ENCODE measurements at places on chromosomes 3 and 15. TPM values are rescaled to one million over a fixed set of nuclear protein-coding genes. Genes with fewer than 3 reads are reported as not detected.

DNA sequence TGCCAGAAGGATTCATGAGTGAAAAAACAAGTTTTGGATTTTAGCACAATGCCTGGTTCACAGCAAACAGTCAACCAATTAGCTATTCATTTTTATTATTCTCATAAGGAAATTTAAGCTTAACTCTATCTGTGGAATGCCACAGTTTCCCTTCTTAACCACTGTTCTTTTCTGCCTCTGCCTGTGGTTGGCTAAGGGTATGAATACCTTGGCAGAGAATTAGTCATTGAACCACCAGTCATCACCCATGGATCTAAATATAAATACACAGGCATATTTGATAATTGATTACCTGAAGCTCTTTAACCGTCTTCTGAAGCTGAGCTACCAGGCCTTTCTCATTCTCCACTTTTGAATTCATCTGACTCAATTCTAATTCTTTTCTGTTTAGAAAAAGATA, 79.9 kb downstream of the MYH15 start:
- no peak for DNase-seq

GRCh38 chr15:51536965-51537574, 85.5 kb downstream of the DMXL2 start:
- DNase-seq, result no peak

DNA sequence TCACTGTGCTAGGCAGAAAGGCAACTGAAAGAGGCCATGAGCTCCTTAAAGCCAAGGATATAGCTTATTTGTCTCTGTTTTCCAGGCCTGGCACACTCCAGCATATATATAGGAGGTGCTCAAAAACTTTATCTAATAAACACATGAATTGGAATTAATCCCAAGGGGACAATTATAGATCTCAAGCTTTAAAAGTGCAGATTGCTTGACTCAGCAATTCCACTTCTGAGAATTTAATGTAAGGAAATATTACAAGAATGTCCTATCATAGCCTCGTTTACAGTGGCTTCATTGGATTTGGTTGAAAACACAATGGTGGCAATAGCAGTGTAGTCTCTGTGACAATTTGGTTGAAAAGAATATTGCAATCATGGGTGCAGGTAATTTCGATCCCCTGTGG, 267.3 kb downstream of the SHQ1 start:
- DNase-seq, result no peak

DNA sequence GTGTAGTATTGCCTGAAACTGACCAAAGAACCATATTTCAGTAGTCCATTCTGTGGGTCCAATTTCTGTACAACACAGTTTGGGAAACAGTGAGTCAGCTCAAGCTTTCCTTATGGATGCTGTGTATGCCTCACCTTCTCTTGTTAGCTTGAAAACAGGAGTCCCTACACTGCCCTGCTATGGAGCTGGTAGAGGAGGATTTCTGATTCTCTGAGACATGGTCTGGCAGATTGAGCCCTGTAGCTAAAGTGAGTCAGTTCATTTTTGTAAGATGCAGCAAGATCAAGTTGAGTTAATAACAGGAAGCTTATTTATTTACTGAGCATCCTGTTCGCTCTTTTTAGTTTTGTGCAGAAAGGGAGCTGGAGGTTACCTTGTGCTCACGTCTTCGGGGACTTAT, 424.1 kb upstream of the RBMS3 start:
- DNase-seq, result no peak

DNA sequence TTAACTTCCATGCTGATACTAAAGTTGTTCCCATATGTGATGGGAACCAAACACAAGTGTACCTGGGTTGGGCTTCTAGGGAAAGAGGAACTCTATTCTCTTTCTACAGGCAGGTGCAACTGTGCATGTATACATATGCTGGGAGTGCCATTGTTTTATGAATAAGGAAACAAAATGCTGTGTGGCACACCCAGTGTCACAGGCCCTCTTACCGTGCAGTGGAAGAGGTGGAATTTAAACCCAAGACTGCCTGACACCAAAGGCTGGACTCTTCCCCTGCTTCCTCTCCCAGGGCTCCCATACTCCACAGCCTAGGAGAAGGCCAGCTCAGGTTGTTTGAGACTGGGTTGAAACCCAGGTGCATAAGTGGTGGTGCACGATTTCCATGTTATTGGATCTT, 1.9 kb upstream of the FETUB start:
- DNase-seq, result no peak

DNA sequence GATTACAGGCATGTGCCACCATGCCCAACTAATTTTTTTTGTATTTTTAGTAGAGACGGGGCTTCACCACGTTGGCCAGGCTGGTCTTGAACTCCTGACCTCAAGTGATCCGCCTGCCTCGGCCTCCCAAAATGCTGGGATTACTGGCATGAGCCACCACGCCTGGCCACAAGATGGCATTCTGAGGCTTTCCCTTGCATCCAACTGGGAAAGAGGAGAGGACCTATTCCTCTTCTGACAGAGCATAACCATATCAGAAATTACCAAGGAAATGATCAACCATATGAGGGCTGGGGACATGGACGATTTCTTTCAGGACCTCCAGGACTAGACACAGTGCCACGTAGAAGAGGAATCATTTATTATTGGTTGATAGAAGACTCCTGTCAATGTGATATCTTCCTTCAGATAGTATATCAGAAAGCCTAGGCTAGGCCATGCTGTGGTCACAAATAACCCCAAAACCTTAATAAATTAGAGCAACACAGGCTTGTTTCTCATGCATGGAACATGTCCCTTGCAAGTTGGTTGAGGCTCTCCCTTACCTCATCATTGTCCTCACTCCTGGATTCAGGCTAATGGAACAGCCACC, 372.3 kb upstream of the IL12A start:
- no peak for DNase-seq

- no peak for DNase-seq
These were observed 209.8 kb upstream of the RBMS3 start for GRCh38 chr3:29070959-29071634.

DNA sequence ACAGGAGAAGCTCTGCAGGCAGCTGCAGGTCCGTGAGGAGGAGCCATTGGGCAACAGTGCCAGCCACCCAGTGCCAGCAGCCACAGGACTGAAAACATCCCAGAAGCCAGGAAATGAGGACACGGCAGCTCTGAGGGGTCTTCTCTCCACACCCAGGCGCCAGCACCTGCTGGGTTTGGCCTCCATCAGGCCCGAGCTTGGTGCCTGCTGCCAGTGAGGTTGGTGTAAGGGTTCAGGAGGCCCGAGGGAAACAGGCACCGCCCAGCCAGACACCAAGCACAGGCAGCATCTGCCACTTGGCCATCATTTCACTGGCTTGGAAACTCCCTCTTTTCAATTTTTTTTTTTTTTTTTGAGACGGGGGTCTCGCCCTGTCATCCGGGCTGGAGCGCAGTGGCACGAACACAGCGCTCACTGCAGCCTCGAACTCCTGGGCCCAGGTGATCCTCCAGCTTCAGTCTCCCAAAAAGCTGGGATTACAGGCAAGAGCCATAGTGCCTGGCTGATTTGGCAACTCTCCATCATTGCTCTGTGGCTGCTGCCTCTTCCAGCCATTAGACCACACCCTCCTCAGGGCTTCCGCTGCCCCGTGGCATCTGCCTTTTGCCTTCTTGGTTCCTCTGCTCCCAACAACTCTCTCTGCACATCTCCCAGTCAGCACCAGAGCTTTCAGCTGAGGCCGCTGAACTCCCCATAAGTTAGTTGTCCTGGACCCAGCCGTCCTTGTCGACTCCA, 1.5 kb upstream of the ITIH3 start:
- DNase-seq, result no peak

- DNase-seq, result no peak
These were observed 69.1 kb downstream of the FAM174B start for GRCh38 chr15:92586383-92586942.

DNA sequence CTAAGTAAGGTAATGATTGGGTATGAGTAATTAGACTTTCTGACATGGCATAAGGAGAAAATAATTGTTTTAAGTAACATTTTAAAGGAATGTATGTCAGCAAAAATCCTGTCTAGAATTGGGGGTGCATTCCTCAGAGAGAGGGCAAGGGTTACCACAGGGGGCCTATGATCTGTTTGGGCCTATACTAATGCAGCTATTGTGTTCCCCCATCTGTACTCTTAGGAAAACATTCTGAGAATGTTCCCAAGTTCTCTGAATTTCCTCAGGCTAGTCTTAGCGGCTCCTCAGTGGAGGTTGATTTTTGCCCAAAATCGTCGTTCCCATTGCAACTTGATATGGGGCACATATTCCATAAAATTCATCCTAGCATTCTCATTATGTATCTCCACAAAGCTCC, 1216.4 kb upstream of the GBE1 start:
- DNase-seq, result no peak

Gene ROPN1
- not detected for total RNA-seq

DNA sequence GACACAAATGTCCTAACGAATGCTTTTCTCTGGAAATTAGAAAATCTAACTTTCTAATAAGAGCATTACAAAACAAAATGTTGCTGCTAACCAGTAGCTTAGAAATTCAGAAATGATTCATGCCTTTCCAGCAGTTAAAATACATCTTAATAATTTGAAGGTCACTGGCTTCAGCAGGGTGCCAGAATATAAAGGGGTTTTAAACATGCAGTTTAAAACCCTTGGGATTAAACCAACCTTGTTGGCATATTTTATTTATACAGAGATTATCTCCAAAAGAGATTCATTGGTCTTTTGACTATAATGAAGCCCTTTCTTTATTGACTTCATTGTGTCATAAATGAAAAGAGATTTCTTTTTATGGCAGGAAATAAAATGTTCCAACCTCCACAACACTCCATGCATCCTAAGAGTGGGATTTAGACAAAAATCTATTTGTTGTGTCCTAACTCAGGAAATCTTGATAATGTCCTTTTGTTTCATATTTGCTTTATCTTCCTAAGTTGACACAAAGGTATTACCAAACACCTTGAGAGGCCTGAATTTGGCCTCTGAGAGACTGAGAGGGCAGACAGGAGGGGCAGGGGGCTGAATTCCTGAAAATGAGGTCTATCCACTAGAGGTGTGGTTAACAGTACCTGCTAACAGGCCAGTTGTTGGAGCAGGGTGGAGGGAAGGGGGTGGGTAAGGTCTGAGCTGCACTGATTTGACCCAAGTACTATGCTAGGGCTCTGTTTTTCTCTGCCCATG, 124.4 kb downstream of the FEZF2 start:
- no peak for DNase-seq

- DNase-seq, result no peak
These were observed 9.2 kb downstream of the MITF start for GRCh38 chr3:69748503-69748902.

- no peak for DNase-seq
These were observed 59.4 kb upstream of the IMPG2 start for GRCh38 chr3:101379658-101380376.

Gene CACNA2D3
- not detected for total RNA-seq

Gene STRIT1
- total RNA-seq, result not detected

- no peak for DNase-seq
These were observed 287.0 kb upstream of the LYSMD4 start for GRCh38 chr15:100020189-100020588.

Gene P2RY1
- total RNA-seq, result 0.15 TPM

Gene TADA3
- total RNA-seq, result 86.9 TPM

- no peak for DNase-seq
These were observed 131.0 kb upstream of the C15orf61 start for GRCh38 chr15:67389975-67390374.

DNA sequence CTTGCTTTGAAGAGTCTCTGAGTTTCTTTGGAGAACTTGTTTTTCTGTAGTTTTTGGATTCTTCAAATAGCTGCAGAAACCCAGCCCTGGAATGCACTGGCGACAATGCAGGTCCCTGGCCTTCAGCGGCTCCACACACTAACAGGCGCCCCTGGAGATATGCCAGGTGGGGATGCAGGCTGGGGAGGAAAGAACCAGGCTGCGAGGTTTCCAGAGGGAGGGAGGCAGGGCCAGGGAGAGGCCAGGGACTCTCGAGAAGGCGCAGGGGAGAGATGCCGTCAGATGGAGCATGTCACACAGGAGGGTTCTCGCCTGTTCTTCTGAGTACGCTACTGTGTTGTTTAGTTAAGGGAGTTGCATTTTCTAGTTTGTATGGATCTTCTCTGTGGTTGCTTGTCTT, 283.1 kb downstream of the GABRG3 start:
- no peak for DNase-seq

DNA sequence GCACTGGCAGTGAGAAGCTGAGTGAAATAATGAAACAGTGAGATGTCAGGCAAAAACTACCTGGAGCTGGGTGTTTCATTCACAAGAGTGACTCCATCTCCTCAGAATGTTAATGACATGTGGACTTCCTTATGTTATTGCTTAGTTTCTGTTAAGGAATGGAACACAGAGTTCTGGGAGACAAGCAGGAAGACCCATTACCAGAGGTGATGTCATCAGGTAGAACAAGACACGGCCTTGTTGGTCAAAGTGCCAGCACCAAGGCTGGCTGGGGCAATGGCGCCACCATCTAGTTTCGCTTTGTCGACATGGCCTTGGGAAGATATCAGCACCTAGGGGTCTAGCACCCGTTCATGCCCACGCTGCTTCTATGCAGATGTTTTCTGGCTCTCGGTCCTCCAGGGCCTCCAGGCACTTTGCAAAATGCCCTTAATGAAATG, 252.2 kb downstream of the FAM43A start:
- no peak for DNase-seq

Gene BBX
- 39.9 TPM for total RNA-seq

DNA sequence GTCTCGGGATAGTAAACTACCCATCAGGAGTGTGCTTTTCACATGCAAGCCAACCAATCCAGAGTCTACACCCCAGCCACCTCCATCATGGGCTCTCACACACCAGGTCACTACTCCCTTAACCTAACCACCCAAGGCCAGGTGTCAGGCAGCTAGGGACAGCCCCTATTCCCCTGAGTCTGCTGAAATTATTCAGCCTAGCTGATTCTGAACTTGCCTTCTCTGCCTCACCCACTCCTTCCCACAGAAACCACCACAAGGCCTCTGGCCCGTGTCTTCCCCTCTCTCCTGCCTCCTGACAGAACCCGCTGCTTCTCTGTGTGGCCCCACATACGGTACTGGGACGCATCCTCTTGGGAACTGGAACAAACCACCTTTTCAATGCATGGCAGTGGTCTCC, 82.1 kb downstream of the PCSK6 start:
- no peak for DNase-seq

Gene SCG5
- total RNA-seq, result 1.6 TPM

GRCh38 chr3:101941318-101942040, 92.2 kb downstream of the NFKBIZ start:
- no peak for DNase-seq

DNA sequence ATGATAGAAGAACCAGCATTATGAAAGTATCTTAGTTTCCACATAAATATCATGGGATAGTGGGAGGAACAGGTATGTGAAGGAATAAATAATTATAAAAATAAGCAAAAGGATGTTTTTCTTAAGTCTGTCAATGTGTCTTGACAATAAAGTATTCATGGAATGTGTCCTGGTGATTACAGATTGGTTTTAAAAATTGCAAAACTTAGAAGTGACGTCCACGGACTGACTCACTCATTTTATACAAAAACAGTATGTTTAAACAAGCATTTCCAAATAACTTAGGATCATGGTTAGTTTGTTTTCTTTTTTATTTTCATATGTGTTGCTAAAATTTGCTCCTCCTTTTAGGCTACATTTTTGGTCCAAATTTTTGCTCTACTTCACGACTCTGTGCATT, 687.0 kb upstream of the NECTIN3 start:
- no peak for DNase-seq

- no peak for DNase-seq
These were observed 40.1 kb downstream of the MAP3K13 start for GRCh38 chr3:185403002-185403401.

Gene RBPMS2
- not detected for total RNA-seq

Gene MYO5C
- total RNA-seq, result 0.50 TPM

Gene ALDH1A3
- not detected for total RNA-seq

- no peak for DNase-seq
These were observed 318.6 kb downstream of the SUCLG2 start for GRCh38 chr3:67335813-67336212.

All from activated CD4-positive, alpha-beta memory T cell treated with anti-CD3 and anti-CD28 coated beads for 36 hours (primary cell).